ENCODE measurements at places on chromosomes 4 and X.

- DNase-seq: no peak
Measured at GRCh38 chr4:165415910-165416309, 37.1 kb downstream of the CPE start.

DNA sequence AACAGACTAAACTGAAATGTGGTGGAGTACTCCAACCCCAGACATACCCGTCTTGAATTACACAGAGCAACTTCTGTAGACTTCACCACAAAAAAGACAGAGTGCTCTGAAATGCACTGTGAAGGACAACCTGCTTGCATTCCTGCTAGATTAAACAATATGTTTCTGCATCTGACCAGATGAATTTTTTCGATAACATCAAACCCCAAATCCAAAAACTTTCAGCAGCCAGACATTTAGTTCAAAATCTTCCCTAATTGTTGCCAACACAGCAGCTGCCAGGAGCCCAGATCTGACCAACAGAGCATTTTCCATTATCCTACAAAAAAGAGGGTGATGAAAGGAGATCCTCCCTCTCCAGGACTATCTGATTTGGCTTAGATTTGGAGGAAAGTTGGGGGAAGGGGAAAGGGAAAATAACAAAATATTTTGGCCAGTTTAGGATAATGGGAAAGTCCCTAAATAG, 356.5 kb downstream of the PDGFC start:
- DNase-seq: no peak

- no peak for DNase-seq
Measured at GRCh38 chrX:106718709-106719108, 7.8 kb upstream of the RNF128 start.

DNA sequence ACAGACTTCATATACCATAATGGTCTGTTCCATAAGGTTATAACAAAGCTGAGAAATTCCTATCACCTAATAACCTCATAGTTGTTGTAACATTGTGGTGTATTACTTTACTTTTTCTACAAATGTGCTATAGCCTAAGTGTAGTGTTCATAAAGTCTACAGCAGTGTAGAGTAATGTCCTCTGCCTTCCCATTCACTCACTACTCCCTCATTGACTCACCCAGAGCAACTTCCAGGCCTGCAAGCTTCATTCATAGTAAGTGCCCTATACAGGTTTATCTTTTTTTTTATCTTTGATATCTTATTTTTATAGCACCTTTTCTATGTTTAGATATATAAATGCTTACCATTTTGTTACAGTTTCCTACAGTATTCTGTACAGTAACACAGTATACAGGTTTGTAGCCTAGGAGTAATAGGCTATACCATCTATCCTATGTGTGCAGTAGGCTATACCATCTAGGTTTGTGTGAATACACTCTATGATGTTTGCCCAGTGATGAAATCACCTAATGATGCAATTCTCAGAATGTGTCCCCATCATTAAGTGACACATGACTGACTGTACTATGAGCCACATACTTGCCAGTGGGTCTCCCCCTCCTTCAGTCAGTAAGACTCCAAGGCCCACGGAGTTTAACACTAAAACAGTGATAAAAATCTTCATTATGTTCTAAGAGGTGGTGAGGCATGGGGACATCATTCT, 299.9 kb downstream of the UNC5C start:
- DNase-seq: no peak

DNA sequence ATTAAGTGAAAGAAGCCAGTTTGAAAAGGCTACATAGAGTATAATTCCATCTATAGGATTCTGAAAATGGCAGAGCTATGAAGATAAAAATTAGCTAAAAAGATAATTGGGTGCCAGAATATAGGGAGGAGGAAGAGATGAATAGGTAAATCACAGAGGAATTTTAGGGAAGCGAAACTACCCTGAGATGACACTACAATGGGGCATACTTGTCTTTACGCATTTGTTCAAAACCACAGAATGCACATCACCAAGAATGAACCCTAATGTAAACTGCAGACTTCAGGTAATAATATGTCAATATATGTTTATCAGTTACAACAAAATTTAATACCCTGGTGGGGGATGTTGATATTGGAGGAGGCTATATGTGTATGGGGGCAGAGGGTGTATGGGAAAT, 1342.9 kb downstream of the ADGRL3 start:
- no peak for DNase-seq

DNA sequence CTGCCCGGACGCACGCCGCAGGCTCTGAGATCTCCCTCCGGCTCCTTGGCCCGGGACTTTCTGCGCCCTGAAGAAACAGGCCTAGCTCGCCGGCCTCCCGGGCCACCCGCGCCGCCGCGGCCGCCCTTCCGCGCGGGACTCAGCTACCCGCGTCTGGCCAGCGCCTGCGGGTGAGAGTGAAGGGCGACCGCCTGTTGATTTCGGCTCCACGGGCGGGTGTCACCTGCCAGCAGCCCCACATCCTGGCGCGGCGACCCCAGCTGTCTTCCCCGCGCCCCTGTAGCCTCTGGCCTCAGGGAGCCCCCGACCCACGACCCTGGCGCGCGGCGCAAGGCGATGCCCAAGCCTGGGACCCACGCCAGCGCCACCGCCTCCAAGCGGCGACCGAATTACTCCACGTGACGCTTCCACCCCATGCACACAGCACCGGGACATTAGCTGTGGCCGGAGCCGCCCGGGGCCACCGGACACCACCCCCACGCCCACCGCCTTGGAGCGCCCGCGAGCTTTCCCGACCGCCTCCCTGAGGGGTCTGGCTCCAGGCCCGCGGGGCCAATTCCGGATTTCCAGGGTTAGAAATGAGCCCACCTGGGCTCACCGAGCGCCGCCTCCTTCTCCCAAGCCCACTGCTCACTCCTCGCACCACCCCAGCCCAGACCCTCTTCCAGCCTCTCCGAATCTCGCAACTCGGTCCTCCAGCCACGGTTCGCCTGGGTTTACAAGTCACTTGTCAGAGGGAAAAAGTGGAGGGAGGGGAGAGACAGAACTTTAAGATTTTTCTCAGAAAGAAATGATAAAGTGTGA, 10.2 kb downstream of the ARX start:
- no peak for DNase-seq

- DNase-seq: no peak
Measured at GRCh38 chr4:38101563-38101962, 141.4 kb downstream of the PTTG2 start.

DNA sequence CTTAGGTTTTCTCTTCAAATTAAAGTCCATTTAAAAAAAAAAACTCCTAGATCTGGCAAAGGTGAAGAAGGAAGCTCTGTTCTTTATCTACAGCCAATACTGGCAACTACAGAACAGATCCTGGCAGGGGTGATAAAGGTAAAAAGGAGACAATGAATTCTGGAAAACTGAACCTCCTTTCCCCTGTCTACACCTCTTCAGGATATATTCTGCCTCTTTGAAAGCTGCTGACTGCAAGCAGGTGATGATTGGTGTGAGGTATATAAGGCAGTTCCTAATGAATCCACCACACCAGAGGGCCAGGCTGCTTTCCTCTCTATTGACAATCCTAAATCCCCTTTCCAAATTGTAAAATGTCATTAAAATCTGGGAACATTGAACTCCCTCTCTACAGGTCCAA, 370.1 kb downstream of the PPP3CA start:
- DNase-seq: no peak

- DNase-seq: no peak
Measured at GRCh38 chrX:134761788-134762187, 103.5 kb upstream of the PLAC1 start.

GRCh38 chrX:51606446-51606845, 12.3 kb downstream of the CENPVL3 start:
- no peak for DNase-seq

GRCh38 chr4:99724067-99724466, 66.4 kb upstream of the C4orf54 start:
- no peak for DNase-seq

- no peak for DNase-seq
Measured at GRCh38 chr4:53234669-53235068, 131.2 kb downstream of the SCFD2 start.

- no peak for DNase-seq
Measured at GRCh38 chr4:31080887-31081286, 360.7 kb downstream of the PCDH7 start.

All from NCI-H1417 treated with DMSO at 0.1 percent for 48 hours (cell line).